COLO829 (cell line): ENCODE measurements at places on chromosomes 4 and X.

DNA sequence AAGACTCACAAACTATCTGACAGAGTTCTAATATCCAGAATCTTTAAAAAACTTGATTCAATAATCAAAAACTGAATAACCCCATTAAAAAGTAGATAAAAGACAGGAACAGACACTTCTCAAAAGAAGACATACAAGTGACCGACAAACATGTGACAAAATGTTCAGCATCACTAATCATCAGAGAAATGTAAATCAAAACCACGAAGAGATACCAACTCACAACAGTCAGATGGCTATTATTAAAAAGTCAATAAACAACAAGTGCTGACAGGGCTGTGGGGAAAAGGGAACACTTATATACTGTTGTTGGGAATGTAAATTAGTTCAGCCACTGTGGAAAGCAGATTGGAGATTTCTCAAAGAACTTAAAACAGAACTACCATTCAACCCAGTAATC, 138.1 kb upstream of the RASGEF1B start:
- no peak for DNase-seq

DNA sequence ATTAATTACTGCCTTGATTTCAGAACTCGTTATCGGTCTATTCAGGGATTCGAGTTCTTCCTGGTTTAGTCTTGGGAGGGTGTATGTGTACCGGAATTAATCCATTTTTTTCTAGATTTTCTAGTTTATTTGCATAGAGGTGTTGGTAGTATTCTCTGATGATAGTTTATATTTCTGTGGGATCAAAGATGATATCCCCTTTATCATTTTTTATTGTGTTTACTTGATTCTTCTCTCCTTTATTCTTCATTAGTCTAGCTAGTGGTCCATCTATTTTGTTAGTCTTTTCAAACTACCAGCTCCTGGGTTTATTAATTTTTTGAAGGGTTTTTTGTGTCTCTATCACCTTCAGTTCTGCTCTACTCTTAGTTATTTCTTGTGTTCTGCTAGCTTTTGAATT, 32.1 kb downstream of the CDX4 start:
- DNase-seq = no peak

DNA sequence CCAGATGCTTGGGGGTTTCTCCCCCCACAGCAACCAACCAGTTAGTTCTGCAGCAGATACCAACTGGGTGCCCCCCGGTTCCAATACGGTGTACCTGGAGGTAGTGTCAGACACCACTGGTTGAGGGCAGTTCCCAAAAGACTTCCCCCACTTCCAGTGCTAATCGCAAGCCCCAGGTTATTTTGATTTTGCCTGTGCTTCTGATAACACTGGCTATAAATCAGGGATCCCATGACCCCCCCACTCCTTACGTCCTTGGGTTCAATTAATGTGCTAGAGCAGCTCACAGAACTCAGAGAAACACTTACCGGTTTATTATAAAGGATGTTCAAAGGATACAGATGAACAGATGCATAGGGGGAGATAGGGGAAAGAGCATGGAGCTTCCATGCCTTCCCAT, 5.5 kb downstream of the CLCN3 start:
- DNase-seq = no peak

DNA sequence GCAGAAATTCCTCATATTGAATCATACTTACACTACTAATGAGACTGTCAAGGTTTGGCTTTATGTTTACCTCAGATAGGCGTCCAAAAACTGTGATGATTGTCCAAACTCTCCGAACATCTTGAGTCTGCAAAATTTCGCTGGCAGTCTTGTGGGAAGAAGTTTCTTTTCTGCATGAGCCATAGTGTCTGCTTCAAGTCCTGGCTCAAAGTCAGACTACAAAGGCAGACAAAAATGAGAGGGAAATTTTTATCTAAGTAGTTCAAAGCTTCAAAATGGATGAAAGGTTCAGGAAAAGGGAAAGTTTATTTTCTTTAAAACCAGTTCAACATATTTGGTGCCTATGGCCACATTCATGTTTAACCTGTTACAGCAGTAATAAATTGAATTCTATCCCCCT, 40.7 kb downstream of the PALLD start:
- DNase-seq = no peak
